Inflammatory macrophage treated with lipopolysaccharide for 4 hours (primary cell): ENCODE measurements at places on chromosomes 2 and 18.

GRCh38 chr2:150572961-150573395 lies 85.5 kb upstream of the RND3 start:
- no peak for DNase-seq

GRCh38 chr2:96993367-96993766 lies 7.0 kb upstream of the FAM178B start:
- no peak for DNase-seq

DNA sequence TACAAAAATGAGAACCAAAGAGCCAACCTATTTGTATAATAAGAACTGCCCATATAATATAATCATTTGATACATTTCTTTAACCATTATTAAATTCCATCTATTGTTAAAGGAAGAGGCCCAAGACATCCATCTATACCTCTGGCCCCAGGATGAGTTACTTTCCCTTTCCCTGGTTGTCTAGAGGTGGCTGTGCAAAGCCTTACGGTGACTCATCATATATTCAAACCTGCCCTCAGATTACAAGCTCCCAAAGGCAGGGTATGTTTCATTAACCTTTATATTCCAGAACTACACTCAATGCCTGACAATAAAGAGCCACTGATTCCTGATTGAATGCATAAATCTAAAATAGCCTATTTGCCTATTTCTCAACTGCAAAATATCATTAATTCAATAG lies 105.8 kb upstream of the PID1 start:
- no peak for DNase-seq

- no peak for DNase-seq
Measured at GRCh38 chr2:150601280-150602038, 114.0 kb upstream of the RND3 start.

DNA sequence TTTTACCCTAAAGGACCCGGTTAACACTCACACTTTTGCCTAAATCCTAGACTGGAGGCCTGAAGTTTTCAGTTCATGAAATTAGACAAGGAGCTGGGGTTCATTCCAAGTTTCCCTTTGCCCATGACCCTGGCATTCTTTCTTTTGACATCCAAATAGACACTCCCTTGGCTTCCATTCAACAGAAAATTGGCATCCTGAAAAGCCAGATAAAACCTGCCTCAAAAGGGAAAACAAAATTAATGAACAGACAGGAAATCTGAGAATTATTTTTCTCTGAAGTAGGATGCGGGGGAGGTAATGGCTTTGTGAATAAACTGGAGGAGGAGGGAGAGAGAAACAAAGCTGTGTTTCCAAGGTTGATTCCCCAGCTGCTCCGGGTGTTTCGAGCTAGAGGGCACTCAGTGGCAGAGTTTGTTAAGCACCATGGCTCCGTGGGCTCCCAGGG lies 41.0 kb downstream of the SPP2 start:
- no peak for DNase-seq

DNA sequence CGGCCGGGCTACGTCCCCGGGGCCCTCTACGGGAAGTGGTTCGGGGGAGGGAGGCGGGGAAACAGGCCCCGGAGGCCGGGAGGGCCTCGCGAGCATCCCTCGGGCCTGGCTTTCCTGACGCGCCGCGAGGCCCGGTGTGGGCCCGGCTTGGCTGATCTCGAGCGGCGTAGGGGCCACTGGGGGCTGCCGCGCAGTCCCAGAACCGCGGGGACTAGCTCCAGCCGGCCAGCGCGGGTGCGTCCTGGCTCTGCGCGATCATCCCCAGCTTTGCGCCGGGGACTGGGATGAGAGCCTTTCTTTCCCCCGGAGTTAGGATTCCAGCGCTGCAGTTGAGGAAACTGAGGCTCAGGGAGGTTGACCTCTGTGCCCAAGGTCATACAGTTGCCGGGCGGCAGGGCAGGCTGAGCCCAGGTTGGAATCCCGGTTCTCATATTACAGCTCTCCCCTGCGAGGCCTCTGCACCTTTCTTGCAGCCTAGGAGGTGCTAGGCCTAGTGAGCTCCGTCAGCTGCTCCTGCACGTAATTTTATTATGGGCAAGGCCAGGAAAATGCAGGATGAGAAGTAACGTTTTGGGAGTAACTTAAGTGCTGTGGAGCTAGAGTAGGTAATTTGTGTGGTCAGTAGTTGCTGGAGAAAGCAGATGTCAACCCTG lies 501 bp downstream of the LPIN1 start:
- no peak for DNase-seq

- DNase-seq, result no peak
Measured at GRCh38 chr2:167817908-167818307, 429.5 kb downstream of the STK39 start.

DNA sequence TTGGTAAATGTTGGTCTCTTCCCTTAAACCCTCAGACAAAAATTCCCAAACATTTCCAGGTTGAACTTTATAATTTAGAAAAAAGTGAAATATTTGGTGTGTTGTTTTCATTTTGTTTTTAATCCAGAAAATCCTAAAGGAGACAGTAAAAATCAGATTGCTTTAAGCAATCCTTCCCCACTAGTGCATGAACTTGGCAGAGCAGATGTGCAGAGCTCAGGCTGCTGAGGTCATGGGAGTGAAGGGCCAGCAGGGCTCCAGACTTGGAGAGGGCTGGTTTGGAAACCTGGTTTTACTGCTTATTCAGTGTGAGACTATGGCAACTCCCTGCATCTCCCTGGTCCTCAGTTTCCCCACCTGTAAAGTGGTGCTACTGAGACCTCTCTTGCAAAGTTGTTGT lies 66.7 kb upstream of the TEX51 start:
- no peak for DNase-seq

DNA sequence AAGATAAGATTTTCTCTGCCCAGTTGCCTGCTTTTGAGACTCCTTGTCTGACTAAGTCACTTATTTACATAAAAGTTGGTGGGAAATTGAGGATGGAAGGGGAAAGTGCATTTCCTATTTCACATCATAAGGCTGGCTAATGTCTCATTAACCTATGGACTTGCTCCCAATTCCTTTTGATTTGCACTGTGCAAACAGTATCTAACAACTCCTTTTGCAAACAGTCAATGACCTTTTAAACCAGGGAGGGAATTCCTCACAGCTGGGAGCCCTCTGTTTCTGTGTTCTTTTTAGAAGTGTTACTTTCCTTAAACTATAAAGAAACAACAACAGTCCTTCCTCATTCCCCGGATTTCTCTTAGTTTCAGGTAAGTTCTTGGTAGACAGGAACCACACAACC lies 272.8 kb downstream of the RND3 start:
- no peak for DNase-seq

DNA sequence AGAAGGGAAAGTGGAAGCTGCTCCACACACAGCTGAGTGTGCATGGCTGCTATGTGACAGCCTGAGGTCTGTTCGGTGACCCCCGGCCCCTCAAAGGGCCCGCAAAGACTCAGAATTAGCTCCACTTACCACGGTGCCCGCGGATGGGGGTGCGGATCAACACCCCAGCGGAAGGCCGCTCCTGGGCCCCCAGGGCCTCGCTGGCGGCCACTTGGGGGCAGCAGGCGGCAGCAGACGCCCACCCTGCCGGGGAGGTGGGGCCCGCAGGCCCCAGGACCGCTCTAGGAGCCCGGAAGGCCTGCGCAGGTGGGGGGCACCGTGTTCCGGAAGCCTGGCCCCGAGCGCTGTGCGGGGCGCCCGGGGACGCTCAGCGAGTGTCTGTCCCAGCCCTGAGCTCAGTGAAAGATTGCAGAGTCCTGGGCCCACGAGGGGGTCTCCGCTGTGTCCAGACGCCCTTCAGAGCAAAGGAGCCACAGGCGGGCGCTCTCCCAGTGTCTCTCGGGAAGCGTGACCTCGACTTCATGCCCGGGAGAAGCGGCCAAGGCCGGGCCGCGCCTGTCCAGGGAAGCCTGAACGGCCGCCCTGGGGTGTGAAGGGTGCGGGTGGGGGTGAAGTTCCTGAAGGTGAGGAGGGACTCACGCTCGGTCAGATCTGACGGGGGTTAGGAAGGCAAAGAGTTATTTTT lies 118.7 kb downstream of the VAPA start:
- peak; percentile 12 for DNase-seq

- DNase-seq, result no peak
Measured at GRCh38 chr2:154394600-154394999, 303.9 kb upstream of the KCNJ3 start.

DNA sequence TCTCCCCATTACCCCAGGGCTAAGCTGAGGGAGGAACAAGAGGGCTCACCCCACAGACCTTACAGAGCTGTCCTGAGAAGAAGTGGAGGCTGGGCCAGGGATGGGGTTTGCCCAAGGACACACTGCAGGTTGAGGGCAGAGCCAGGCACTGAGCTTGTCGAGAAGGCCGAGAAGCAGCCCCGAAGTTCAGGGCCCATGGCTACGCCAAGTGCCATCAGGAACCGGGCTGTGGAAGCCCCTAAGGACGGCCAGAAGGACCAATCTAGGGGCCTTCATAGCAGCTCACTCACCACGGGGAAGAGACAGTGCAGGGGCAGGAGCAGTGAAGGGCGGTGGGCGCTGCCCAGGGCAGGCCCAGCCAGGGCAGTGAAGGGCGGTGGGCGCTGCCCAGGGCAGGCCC lies 18.6 kb upstream of the AGXT start:
- no peak for DNase-seq

DNA sequence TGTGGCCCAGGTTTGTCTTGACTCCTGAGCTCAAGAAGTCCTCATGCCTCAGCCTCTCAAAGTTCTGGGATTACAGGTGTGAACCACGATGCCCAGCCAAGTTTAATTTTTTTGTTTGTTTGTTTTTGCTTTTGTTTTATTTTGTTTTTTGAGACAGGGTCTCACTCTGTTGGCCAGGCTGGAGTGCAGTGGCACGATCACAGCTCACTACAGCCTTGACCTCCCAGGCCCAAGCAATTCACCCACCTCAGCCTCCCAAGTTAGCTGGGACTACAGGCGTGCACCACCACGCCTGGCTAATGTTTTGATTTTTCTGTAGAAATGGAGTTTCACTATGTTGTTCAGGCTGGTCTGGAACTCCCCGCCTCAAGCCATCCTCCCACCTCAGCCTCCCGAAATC lies 29.4 kb upstream of the RAB1A start:
- no peak for DNase-seq

DNA sequence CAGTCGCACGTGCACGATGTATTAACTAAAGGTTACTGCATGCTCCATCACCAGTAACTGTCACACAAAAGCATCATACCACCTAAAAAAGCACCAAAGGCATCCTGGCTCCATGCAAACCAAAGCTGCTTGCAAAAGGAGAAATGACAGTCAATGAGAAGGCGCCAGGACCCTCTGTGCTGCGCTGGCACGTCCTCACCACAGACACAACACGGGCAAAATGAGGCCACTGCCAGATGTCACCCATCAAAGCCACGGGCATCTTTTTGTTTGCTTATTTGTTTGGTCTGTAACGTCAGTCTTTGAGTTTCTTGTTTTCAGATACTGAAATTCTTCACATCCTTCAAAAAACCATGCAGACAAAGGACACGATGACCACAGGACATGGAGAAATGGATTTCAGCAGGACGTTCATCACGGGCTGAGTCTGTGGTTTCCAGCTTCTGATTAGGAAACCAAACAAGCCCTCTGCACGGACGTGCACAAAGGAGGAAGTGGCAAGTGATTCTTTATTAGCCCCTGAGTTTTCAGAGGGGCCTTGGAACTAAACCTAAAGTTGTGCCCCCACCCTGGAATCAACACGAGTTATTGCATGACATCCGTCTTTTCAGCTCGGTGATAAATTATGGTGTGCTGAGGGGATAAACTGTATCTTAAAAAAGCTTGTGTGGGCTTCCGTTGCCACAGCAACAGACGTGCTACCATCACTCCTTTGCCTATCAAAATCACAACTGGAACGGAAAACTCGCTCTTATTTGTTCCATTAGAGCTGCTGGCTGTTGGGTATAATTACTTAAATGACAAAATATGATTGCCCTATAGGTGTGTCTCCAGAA lies 181.8 kb downstream of the EIPR1 start:
- DNase-seq, result peak; percentile 67

DNA sequence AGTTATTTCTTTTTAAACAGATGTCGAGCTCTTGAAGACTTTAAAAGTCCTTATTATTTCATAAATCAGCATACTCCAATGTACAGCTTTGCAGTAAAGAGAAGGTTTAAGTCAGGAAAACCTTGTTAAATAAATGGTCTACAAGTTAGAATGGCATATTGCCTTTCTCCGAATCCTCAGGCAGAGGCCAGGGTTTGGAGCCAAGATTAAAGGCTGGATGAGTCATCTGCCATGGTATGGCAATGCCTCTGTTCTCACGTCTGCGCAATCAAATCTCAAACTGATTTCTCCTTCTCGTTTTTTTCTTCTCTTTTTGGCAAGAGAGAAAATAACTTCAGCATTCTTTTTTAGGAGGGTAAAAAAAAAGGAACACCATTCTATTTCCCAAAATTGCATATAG lies 5.6 kb upstream of the KCNJ3 start:
- DNase-seq, result peak; percentile 2

DNA sequence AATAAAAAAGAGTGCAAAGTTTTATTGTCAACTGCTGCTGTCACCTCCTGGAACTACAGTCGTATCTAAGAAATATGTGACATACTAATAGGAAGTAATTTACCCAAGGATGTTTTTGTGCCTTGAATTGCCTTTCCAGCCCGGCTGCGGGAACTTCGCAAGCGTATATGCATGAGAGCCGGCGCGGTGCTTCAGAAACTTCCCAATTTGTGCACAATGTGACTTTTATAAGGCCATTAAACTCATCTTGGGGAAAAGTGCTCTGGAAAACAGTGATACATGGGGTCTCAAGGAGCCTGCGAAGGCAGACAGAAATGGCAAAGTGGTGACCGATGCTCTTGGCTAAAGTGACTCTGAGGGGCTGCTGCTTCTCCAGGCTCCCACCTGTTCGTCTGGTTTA lies 41.7 kb upstream of the CELF4 start:
- no peak for DNase-seq

DNA sequence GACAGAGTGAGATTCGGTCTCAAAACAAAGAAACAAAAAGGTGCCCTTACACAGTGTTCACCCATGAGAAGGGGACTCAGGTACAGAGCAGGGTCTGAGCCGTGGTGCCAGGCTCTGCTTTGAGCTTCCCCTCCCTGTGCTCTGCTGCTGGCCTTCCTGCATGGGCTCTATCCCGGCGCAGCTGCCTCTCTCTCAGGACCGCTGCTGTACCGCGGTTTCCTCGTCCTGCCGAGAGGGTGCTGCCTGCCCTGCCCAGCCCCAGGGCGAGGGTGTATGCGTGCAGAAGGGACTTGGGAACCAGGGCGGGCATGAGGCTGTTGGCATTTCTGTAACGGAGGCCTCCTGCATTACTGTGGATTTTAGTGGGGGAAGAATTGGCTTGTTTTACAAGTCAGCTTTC lies 30.1 kb downstream of the SH3RF3 start:
- DNase-seq, result no peak

GRCh38 chr2:61117534-61117933 lies 44.5 kb upstream of the C2orf74 start:
- DNase-seq, result peak; percentile 6

DNA sequence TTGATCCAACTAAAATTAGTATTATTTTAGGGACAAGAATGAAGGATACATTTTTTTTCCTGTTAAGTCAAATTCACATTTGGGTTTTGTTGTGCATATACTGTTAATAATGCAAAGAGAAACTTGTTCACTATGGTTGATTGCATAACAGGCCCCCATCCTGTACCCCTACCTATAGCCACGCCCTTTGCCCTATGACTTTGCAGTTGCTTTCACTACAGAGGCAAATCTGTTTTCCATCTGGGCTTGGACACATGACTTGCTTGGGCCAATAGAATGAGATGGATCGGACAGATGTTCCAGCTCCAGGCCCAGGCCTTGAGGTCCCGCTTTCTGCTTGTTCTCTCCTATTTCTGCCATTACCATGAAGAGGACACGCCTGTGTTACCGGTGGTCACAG lies 278.5 kb upstream of the HNRNPA3 start:
- DNase-seq, result no peak
